ENCODE measurements at places on chromosomes 13 and 19.

DNA sequence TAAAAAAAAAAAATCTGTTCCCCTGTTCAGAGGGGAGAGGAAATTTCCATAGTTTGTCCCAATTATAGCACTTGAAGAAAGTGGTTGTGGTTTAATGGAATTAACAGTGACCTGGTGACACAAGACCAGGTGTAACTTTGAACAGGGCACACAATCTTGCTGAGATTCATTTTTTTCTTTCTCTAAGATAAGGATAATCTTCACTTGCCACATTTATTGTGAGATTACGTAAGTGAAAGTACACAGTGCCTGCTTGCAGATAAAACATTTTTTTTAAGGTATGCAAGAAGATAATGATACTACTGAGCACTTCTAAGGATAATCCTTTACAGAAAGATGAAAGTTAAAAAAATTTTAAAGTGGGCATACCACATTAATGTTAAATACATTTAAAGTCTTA is 448.1 kb downstream of the DIAPH3 start:
- DNase-seq: no peak

DNA sequence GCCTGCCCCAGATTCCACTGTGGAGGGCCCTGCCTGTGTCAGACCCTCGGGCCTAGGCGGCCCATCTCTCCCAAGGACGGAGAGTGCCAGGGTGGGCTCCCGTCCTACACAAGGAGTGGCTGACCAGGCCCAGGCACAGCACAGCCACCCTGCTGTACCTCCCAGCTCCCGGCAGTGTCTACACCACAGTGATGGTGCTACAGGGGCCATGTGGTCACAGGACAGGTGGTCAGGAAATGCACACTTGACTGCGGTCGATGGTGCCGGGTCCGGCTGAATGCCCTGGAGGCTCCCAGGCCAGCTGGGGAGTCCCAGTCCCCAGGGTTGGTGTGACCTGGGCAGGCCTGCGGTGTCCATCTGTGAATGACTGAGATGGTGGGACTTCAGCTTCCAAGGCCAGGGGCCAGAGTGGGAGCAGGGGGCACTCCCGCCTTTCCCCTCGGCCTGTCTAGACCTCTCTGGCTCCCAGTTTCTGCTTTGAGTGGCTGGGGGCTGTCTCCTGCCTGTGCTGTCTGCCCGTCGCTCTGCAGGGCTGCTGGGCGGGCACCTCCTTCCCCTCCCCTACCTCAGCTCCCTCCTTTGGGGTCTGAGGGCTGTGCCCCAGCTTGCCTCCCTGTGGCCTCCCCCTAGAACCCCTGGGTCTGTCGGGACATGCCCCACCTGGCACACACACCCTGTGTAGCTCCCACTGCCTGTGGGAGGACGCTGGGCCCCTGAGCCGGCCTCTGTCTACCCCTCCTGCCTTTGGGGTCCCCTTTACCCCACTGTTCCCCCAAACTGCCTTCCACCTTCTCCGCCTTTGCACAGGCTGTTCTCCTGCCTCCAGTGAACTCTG is 12.5 kb downstream of the DDA1 start:
- no peak for DNase-seq

GRCh38 chr13:76992548-76993001 is 694 bp downstream of the CLN5 start:
- DNase-seq: peak; percentile 43

GRCh38 chr13:27450921-27451471 is 632 bp upstream of the MTIF3 start:
- DNase-seq: no peak

DNA sequence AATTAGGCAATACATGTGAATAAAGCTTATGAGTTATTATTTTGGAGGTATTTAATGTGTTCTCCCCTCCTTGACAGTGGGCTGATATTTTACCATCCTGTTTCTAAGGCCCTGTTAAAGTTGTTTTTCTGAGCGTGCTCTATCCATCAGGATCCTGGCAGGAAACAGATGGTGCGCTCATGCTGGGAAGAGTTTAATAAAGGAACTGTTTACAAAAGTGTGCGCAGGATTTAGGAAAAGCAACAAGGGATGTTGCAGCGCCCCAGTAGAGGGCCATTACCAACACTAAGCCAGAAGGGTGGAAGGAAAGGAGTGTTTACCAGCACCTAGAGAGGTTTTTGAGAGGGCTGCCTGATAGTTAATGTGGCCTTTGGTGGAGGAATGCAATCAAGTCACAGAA is 374.5 kb downstream of the KCNRG start:
- no peak for DNase-seq

DNA sequence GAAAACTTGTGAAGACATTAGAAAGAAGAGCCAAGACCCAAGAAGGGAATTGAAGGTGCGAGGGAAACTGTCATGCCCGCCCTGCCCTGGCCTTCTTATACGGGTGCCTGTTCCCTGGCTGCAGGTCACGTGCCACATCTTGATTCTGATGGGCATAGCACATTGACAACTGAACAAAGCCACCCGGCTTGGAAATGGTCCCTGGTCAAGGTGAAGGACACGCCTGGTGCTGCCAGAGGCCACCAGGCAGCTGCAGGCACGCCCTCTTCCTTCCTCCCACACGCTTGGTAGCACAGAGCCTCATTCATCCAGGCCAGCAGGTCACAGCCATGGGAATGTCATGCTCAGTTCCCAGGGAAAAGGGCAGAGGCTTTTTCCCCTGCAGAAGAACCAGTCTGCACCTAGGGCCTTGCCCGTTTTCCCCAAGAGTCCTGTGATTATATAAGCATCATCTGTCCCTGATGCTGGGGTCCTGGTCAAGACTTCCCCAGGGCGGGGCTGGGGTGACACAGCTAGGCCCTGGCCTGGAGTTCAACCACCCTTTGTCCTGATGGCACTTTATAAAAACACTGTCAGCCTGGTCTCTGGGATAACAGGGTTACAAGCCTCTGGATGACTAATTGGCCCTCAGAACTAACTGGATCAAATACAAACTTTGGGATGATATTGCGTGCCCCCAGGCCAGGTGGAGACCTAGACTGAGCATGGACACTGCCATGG is 56.0 kb downstream of the CDADC1 start:
- no peak for DNase-seq

GRCh38 chr13:47397739-47398138 is 500.9 kb upstream of the HTR2A start:
- no peak for DNase-seq

- DNase-seq: peak; percentile 26
Observed at GRCh38 chr13:39586151-39586550, 16.8 kb downstream of the LHFPL6 start.

DNA sequence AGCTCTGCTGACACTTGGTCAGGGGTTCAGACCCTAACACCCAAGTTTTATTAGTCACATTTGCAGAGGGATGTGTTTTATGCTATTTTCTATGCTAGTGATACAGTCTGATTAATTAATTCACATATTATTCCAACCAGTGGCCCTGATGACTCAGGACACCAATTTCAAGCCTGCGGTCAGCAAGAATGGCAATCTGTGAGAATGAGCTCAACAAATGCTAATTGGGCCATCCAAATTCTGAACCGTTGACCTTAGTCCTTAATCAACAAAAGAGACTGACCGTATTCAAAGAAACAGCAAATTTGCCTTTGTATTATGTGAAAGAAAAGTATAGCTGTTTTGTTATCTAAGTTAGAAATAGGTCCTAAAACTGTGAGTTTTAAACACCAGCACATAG is 9.6 kb upstream of the KL start:
- no peak for DNase-seq

- no peak for DNase-seq
Observed at GRCh38 chr13:110392510-110393240, 85.6 kb downstream of the COL4A2 start.

DNA sequence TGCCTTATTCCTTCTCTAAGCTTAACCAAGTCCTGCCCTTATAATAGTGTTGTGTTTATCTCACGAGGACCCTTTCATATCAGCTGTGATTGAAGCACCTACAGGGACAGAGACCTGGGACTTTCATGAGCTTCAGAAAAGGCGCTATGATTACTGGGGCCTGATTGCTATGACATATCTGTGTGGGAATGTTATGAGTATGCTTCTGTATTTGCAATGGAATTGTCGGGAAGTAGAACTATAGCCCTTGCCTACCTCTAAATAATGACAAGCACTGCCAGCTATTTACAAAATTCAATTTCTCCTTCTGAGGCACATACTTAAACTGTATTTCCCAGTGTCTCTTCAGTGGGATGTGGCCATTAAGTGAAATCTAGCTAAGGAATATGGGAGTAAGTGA is 191.5 kb downstream of the LHFPL6 start:
- no peak for DNase-seq

GRCh38 chr13:29847501-29847983 is 2.9 kb downstream of the UBL3 start:
- DNase-seq: no peak

- DNase-seq: no peak
Observed at GRCh38 chr13:25501231-25501630, 129.5 kb downstream of the ATP8A2 start.

DNA sequence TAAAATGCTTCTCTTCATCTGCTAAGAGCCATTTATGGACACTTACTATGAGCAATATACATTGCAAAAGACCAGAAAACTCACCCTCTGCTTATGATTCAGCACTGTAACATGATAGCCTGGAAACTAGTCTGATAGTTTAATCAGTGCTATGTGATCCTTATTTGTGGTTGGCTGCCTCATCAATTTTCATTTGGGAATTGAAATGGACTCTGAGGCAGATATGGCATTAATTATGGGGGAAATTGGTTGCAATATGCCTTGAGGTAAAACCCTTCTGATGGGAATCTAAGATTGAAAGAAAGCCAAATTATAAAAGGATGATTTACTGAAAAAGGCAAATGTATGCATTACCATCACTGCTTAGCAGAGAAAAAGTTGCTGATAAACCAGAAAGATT is 33.5 kb downstream of the FAM216B start:
- DNase-seq: no peak

- no peak for DNase-seq
Observed at GRCh38 chr19:50562329-50562728, 5.9 kb downstream of the LRRC4B start.

DNA sequence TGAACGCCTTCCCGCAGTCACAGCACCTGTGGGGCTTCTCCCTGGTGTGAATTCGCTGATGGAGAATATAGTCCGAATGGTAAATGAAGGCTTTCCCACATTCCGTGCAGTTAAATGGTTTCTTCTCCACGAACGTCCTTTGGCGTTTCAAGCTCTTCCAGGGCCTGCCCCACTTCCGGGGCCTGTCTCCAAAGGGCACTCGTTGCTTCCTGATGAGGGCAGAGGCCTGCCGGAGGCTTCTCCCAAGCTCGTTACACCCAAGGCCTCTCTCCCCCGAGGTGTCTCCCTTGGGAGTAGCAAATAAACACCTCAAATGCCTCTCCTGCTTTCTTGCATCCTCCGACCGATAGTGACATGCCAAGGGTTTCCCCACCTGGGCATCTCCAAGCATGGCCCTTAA is 34.3 kb downstream of the ZNF473 start:
- DNase-seq: no peak

Data from GM12865 (cell line).